ENCODE measurements at places on chromosomes 3 and 15.

- DNase-seq, result no peak
These were observed 39.5 kb upstream of the GOLGA8J start for GRCh38 chr15:30043211-30043655.

GRCh38 chr15:48324949-48325348 is 6.3 kb upstream of the DUT start:
- no peak for DNase-seq

DNA sequence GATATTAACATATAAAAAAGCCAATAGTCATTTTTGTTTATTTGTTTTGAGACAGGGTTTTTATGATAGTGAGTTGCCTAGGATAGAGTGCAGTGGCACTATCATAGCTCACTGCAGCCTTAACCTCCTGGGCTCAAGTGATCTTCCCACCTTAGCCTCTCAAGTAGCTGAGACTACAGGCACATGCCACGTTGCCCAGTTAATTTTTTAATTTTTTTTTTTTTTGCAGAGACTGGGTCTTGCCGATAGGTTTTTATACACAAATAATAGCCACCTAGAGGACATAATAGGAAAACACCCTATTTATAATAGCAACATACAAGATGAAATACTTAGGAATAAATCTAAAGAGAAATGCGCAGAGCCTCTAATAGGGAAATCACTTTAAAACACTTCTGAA is 13.3 kb downstream of the EIF3J start:
- DNase-seq, result peak; percentile 54

- no peak for DNase-seq
These were observed 782 bp upstream of the BCL6 start for GRCh38 chr3:187746059-187746441.

- no peak for DNase-seq
These were observed 100.4 kb upstream of the PPP2R3A start for GRCh38 chr3:135865085-135865484.

- no peak for DNase-seq
These were observed 67.0 kb upstream of the TNFAIP8L3 start for GRCh38 chr15:51161491-51162220.

DNA sequence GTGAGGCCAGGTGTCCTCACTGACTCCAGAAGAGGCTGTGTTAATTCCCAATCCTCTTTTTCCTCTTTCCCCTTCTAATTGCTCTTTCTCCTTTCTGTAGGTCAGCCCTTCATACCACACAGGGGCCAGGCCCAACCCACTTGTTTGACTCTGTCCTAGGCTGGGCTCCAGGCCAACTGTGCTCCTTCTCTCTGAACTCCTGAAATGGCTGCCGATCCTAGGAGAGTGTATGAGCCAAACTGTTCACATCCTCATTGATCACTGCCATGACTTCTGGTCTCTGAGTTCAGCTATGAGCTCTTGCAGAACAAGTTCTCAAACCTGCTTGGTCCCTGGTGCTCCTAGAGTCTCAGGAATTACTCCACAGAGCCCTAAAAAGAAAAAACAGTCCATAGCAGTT is 145.1 kb downstream of the VGLL4 start:
- peak; percentile 64 for DNase-seq

GRCh38 chr3:157586293-157586692 is 83.1 kb upstream of the VEPH1 start:
- DNase-seq, result no peak
